ENCODE measurements at places on chromosomes 5 and 9. TPM values are rescaled to one million over a fixed set of nuclear protein-coding genes. Genes with fewer than 3 reads are reported as not detected.

DNA sequence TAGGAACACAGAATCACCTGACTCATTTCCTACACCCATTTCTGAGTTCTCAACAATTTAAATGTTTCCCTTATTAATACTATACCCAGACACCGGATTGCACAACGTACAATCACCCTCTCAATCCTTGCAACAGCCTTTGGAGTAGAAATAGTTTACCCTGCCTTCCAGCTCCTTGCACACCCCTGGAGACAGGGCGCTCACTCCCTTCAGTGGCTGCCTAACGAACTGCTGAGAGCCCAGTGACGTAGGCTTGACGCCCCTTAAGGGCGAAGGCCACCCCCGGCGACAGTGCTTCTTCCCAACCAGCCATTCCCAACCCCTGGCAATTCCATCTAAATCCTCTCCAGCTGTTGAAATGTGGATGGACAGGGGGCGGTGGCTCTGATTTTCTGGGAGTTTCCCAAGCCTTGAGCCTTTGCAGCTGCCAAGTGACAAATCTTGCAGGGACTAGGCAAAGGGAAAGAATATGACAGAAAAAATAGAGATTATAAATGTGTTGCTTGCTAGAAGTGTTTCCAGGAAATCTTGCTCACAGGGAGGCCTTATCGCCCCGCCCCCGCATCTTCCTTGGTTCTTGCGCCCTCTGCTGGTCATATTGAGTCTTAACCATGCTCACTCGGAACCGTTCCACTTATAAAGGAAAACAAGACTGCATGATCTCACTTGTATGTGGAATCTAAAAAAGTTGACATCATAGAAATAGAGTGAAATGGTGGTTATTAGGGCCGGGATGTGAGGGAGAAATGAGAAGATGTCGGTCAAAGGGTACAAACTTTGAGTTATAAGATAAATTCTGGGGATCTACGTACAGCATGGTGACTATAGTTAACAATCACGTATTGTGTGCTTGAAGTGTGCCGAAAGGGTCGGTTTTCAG lies 7.6 kb upstream of the BARX1 start:
- H3K4me3 ChIP-seq = no peak overlapping the region
- no peaks in the 10 kb centered on the region for H3K36me3 ChIP-seq
- H3K27ac ChIP-seq = no peak overlapping the region
- peaks cover 35% of the 10 kb centered on the region for H3K4me1 ChIP-seq
- DNase-seq = peak; percentile 83
- H3K27me3 ChIP-seq = peaks cover 42% of the 10 kb centered on the region

DNA sequence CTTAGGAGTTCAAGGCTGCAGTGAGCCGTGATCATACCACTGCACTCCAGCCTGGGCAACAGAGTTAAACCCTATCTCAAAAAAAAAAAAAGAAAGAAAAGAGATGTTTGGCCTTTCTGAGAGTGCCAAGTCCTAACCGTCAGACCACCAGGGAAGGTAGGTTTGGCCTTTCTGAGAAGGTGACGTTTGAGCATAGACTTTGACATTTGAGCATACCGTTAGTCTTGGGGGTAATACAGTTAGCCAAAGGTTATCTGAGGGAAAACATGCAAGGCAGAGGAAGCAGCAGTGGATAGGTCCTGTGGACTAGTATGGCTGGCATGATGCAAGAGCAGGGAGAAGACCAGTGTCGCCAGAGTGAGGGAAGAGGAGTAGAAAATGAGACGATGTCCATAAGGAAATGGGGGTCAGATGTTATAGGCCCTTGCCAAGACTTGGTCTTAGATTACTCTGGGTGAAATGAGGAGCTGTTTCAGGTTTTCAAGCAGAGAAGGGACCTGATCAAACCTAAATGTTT lies 50.2 kb downstream of the HSDL2 start:
- H3K27ac ChIP-seq = no peak overlapping the region
- H3K4me1 ChIP-seq = no peaks in the 10 kb centered on the region
- H3K36me3 ChIP-seq = peaks cover 5% of the 10 kb centered on the region
- no peak for DNase-seq

GRCh38 chr5:58366461-58366860 lies 93.4 kb downstream of the PLK2 start:
- H3K4me1 ChIP-seq = no peaks in the 10 kb centered on the region
- no peaks in the 10 kb centered on the region for H3K36me3 ChIP-seq
- no peak overlapping the region for H3K4me3 ChIP-seq
- no peaks in the 10 kb centered on the region for H3K27me3 ChIP-seq
- DNase-seq = no peak
- H3K27ac ChIP-seq = no peak overlapping the region

Gene TYRP1
- 250 TPM for total RNA-seq

DNA sequence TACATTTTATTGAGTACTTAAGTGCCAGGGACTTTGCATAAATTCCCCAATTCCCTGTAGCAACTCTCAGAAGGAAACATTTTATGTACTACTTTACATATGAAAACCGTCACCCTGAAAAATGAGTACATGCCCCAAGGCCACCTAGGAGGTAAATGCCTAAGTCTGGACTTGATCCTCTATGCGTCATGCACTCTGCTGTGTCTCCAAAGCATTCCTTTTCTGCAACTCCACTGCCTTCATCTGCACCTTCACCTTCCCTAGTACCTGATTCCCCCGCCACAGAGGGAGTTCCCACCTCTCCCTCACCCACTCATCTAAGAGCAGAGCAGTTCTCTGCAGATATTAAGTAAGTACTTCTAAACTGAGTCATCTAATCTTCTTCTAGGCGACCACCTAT lies 75.2 kb upstream of the HRH2 start:
- H3K27me3 ChIP-seq = peaks cover 15% of the 10 kb centered on the region
- no peak overlapping the region for H3K4me3 ChIP-seq
- DNase-seq = no peak
- H3K4me1 ChIP-seq = no peaks in the 10 kb centered on the region
- H3K27ac ChIP-seq = no peak overlapping the region
- H3K36me3 ChIP-seq = no peaks in the 10 kb centered on the region

GRCh38 chr9:98445576-98445975 lies 190.1 kb upstream of the TBC1D2 start:
- no peak overlapping the region for H3K27ac ChIP-seq
- H3K4me1 ChIP-seq = no peaks in the 10 kb centered on the region
- no peaks in the 10 kb centered on the region for H3K36me3 ChIP-seq
- H3K4me3 ChIP-seq = no peak overlapping the region

DNA sequence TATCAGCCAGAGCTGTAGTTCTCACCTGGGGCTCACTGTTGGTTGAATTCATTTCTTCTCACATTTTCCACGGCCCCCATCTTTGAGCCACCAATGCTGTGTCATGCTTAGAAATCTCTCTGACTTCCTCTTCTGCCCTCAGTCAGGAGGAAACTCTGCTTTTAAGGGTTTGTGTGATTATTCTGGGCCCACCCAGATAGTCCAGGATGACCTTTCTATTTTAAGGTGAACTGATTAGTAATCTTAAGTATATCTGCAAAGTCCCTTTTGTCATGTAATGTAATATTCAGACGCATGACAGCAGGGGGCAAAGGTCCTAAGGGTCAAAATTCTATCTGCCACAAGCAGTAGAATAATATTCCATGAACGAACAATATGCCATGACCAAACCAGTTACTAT lies 88.4 kb downstream of the AK8 start:
- H3K4me3 ChIP-seq = no peak overlapping the region
- no peaks in the 10 kb centered on the region for H3K27me3 ChIP-seq
- H3K36me3 ChIP-seq = no peaks in the 10 kb centered on the region

DNA sequence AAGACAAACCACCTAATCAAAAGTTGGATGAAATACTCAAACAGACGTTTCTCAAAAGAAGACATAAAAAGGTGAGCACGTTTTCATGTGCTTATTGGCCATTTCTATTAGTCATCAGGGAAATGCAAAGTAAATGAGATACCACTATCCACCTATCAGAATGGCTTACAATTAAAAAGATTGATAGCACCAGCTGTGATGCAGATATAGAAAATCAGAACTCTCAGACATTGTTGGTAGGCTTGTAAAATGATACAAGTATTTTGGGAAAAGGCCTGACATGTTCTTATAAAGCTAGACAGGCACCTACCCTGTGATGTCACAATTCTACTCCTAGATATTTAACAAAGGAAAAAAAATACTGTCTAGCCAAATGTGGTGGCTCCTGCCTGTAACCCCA lies 44.0 kb upstream of the SLC30A5 start:
- no peaks in the 10 kb centered on the region for H3K36me3 ChIP-seq
- H3K27me3 ChIP-seq = no peaks in the 10 kb centered on the region
- H3K27ac ChIP-seq = no peak overlapping the region
- DNase-seq = no peak
- no peak overlapping the region for H3K4me3 ChIP-seq
- no peaks in the 10 kb centered on the region for H3K4me1 ChIP-seq

GRCh38 chr9:7125231-7125630 lies 367.5 kb downstream of the KDM4C start:
- no peak overlapping the region for H3K27ac ChIP-seq
- H3K27me3 ChIP-seq = no peaks in the 10 kb centered on the region
- H3K4me3 ChIP-seq = no peak overlapping the region
- no peaks in the 10 kb centered on the region for H3K4me1 ChIP-seq
- H3K36me3 ChIP-seq = peaks cover 28% of the 10 kb centered on the region
- DNase-seq = no peak

Gene DRD1
- total RNA-seq = not detected

GRCh38 chr9:120387257-120388002 lies 192.5 kb downstream of the CDK5RAP2 start:
- no peak for DNase-seq
- no peak overlapping the region for H3K4me3 ChIP-seq
- peaks cover 12% of the 10 kb centered on the region for H3K4me1 ChIP-seq
- peaks cover 49% of the 10 kb centered on the region for H3K36me3 ChIP-seq

DNA sequence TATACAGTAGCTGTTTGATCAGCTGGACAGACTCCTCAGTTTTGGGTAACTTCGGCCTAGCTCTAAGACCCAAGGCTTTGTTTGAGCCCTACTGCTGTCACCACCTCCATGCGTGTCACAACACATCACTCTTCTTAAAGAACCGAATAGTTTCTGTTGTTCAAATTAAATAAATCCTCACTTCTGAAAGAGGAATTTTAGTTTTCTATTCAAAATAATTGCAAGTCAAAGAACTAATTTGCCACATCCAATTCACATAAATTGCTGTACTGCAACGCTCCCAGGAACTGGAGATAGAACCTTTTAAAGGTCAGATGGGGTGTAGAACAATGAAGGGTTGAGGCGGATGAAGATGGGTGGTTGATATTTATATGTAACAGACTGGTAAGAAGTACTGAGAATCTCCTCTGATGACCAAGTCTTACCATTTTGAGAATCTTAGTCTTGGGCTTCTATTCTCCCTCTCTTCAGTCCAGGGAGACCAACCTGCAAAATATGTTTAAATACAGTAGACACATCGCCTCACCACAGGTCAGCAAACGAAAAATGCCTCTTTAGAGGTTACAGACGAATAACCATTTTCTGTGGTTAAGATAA lies 1.6 kb downstream of the NREP start:
- no peaks in the 10 kb centered on the region for H3K36me3 ChIP-seq
- no peaks in the 10 kb centered on the region for H3K27me3 ChIP-seq
- H3K4me3 ChIP-seq = peak overlapping the region; percentile 60
- H3K27ac ChIP-seq = no peak overlapping the region

- H3K27me3 ChIP-seq = no peaks in the 10 kb centered on the region
- H3K4me3 ChIP-seq = no peak overlapping the region
- no peak overlapping the region for H3K27ac ChIP-seq
- H3K36me3 ChIP-seq = no peaks in the 10 kb centered on the region
Measured at GRCh38 chr9:123331346-123332060, 24.5 kb upstream of the CRB2 start.

Gene ANKRD20A1
- total RNA-seq = not detected

Gene TNFSF15
- total RNA-seq = 0.16 TPM

DNA sequence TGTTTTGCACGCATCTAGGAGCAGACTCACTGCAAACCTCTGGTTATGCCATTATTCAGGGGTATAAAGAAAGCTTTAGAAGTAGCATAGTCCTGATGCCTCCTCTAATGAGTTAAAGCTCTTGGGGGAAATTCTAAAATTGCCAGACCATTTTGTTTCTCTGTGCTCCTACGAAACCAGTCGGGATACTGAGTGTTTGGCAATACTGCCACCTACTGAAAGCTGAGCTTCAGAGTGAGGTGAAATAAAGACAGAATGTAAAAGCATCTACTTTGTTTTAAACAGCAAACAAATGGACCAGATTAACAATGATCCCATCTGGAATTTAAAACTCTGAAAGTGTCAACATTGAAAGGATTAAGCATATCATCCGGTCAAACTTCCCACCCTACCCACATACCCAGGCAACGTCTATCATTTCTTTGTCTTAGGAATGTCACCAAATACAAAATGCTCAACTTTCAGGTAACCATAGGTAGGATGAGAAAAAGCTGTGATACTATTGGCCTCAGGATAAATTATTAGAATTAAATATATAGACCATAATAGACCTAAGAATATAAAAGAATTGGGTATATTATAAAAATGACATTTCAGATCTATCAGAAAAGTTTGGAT lies 77.8 kb upstream of the SHISAL2B start:
- no peak overlapping the region for H3K4me3 ChIP-seq
- no peaks in the 10 kb centered on the region for H3K36me3 ChIP-seq
- H3K27ac ChIP-seq = no peak overlapping the region

DNA sequence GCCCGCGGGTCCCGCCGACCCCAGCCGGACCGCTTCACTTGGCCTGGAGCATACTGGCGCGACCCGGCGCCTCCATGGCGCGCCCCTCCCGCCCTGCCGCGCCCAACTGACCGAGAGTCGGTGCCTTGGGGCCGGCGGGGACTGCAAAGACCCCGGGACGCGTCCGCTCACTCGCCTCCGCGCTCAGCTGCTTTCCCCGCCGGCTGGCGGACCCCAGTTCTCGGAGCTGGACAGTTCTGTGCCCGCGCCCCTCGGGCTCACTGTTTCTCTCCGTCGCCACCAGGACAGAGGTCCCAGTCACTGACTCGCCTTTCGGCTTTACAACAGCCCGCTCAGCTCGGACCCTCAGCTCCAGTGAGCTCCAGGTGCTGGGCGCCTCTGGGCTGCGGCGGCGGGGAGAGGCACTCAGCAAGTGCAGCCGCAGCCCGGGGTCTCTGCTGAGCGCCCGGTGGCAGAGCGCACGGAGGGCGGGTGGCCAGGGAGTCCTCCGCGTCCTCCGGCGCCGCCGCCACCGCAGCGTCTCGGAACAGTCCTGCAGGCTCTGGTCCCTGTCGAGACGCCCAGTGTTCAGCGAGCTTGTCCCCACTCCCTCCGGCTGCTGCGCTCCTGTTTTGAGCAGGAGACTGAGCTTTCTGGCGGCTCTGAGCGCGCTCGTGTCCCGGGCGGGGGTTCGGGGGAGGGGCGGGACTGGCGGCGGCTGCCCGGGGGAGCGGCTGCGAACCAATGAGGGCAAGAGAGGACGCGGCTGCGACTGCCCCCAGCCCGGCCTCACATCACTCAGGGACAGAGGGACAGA lies at the start of gene SMIM32:
Gene SMIM32 (minus strand): TSS at position 637 of the 796 bp plus-strand sequence. CDS start 638 bp downstream, outside the sequence.
- H3K36me3 ChIP-seq = peaks cover 10% of the 10 kb centered on the region
- peak within 1 kb of the TSS; percentile 51 for H3K4me3 ChIP-seq
- peaks cover 31% of the 10 kb centered on the region for H3K27me3 ChIP-seq
- peaks cover 27% of the 10 kb centered on the region for H3K4me1 ChIP-seq
- no peak within 1 kb of the TSS for H3K27ac ChIP-seq
- no peak for DNase-seq

- H3K27me3 ChIP-seq = no peaks in the 10 kb centered on the region
- H3K27ac ChIP-seq = no peak overlapping the region
Measured at GRCh38 chr9:78971540-78971939, 600.2 kb upstream of the TLE4 start.

Gene ANKH
- total RNA-seq = 65.9 TPM

GRCh38 chr5:99763021-99763774 lies 772.0 kb upstream of the FAM174A start:
- DNase-seq = no peak
- no peak overlapping the region for H3K27ac ChIP-seq
- H3K36me3 ChIP-seq = no peaks in the 10 kb centered on the region
- no peaks in the 10 kb centered on the region for H3K4me1 ChIP-seq
- no peak overlapping the region for H3K4me3 ChIP-seq

Gene PFDN1
- total RNA-seq = 91.7 TPM

Measured in suprapubic skin (tissue), 4 donors.